Cortex of kidney (tissue), 1 donor: ENCODE measurements at places on chromosomes 1 and 21.

- no peak for DNase-seq
Measured at GRCh38 chr1:118335331-118335732, 150.3 kb upstream of the SPAG17 start.

GRCh38 chr1:182629499-182630096, 25.4 kb upstream of the RGS16 start:
- DNase-seq = no peak

DNA sequence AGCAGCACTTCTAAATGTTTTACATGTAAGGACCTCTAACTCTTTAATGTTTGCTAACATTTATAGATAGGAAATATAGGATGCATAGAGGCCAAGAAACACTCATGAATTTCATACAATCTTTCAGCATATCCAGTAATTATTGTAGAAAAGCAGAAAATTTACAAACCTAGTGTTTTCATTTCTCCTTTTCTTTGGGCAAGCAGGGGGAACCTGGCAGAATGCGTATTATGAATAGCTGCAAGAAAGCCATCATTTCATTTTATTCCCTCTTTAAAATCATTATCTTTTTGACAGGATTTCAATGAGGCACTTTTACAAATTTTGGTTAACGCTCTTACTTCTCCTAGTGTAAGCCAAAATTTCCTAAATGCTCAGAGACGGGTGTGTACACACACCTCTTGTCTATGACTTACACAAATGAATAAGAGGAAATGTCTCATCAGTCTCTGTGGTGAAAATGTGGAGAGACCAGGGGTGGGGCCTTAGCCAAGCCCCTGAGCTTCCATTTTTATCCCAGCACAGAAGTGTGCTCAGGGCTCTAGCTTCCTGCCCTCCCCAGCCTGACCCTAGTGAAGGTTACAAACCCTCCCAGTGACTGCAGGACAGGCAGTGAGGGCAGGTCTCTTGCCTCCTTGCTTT, 91.6 kb downstream of the LRRC8C start:
- DNase-seq = no peak

DNA sequence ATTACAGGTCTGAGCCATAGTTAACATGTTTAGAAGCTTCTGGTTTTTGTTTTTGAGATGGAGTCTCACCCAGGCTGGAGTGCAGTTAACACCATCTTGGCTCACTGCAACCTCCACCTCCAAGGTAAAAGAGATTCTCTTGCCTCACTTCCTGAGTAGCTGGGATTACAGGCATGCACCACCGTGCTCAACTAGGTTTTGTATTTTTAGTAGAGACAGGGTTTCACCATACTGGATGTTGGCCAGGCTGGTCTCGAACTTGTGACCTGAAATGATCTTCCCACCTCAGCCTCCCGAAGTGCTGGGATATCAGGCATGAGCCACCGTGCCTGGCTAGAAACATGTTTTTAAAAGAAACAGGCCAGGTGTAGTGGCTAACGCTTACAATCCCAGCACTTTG, 10.5 kb downstream of the NDUFS5 start:
- DNase-seq = no peak

- no peak for DNase-seq
Measured at GRCh38 chr1:207335695-207336363, 14.4 kb downstream of the CD55 start.

DNA sequence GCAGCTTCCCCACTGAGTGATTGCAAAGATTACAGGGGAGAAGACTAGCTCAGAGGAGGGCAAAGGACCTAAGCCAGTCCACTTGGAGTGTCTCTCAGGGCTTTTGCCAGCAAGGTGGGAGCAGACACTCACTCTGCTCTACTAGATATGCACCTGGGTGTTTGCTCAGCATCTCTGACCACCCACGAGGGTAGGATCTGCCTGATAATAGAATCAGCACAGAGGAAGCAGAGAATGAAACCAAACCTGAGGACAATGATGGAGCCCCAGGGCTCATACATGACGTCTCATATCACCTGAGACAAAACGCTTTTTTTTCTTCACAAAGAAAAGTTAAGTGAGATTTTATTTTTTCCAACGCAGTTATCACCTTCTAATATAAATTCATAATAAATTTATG, 79.4 kb downstream of the RRAGC start:
- DNase-seq = no peak

- no peak for DNase-seq
Measured at GRCh38 chr1:213135572-213135971, 84.5 kb downstream of the RPS6KC1 start.

GRCh38 chr1:172163498-172164215, 256.8 kb upstream of the C1orf105 start:
- no peak for DNase-seq

GRCh38 chr1:96981181-96981580, 259.6 kb downstream of the PTBP2 start:
- no peak for DNase-seq

DNA sequence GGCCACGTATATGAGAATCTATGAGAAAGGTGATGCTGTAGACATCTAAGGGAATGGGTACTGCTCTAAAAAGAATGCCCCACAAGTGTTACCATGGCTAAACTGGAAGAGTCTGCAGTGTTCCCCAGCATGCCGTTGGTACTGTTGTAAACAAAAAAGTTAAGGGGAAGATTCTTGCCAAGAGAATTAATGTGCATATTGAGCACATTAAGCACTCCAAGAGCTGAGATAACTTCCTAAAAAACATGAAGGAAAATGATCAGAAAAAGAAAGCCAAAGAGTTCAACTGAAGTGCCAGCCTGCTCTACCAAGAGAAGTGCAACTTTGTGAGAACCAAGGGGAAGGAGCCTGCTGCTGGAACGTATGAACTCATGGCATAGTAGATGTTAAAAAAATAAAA, 40.8 kb downstream of the PLPP3 start:
- DNase-seq = no peak

- DNase-seq = no peak
Measured at GRCh38 chr1:6343506-6344405, 49.8 kb downstream of the ACOT7 start.

GRCh38 chr1:95041491-95042165, 31.1 kb downstream of the ALG14 start:
- DNase-seq = no peak

GRCh38 chr1:66696771-66697170, 55.5 kb upstream of the DYNLT5 start:
- DNase-seq = no peak

GRCh38 chr1:76827066-76827465, 40.2 kb upstream of the ST6GALNAC5 start:
- no peak for DNase-seq

- DNase-seq = no peak
Measured at GRCh38 chr1:112906150-112906698, 49.8 kb downstream of the SLC16A1 start.

DNA sequence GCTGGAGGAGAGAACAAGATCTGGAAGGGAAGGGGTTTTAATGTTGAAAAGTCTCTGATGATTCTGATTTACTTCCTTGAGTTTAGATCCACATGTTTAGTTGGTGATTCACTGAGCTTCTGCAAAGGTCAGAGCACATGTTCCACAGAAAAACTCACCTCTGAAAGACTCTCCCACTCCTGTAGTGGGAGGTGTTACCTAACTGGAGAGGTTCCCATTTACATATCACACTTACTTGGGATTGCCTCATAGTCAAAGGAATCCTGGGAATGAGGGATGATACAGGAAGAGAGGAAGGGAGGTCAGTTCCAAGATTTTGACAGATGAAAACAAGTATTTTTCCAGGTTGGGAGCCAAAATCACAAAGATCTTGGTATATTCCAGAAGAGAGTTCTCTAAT, 2.7 kb upstream of the NTNG1 start:
- no peak for DNase-seq

- DNase-seq = no peak
Measured at GRCh38 chr1:226670073-226670472, 69.0 kb downstream of the ITPKB start.

- no peak for DNase-seq
Measured at GRCh38 chr1:244849189-244849866, 13.9 kb downstream of the COX20 start.

GRCh38 chr1:42926235-42926878, 32.3 kb downstream of the SLC2A1 start:
- no peak for DNase-seq

DNA sequence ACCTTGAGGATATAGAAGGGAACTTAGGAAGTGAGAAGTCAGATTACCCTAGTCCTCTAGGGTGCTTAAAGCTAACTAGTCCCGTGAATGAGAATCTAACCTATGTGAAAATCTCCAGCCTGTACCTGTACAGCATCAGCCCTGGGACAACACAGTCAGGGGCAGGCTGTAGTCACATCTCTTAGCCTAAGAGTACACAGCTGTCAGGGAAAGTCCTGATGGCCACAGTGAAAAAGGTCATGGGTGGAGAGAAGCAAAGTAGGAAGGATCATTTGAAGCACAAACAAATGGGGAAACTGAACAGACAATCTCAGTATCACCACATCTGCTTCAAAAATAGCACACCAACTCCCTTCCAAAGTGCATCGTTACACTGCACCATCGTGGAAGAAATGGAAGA, 11.7 kb downstream of the CTSK start:
- no peak for DNase-seq

DNA sequence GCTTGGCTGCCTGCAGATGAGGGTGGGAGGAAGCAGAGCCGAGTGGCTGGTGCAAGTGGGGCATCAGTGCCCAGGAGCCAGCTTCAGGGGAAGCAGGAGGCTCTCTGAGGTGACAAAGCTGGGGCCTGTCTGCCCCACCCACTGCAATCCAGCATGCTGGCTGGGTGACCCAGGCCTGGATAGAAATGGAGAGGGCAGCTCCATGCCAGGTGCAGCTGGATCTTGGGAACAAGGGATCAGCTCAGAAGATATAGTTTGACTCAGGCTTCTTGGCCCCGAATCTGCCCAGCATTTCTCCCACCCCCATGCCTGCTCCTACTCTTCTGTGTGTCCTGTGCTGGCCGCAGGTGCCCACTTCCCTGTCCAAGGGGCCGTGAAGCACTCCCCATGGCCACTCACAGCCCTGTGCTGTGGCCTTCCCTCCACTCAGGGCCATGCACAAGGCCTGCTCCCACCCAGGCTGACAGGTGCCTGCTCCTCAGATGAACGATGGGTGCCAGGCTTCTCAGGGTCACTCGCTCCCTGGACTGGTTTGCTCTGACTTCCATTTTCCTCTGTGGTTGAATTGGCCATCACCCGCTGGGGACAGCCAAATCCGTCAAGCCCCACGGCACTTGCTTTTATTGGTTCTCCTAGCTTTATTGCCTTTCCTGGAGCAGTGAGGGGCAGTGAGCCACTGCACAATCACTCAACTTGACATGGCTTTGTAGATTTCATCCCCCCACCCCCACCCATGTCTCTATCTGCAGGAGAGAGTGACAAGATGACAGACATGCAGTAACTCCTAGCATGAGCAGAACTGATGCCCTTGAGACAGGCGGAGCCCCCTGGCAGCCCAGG, 174.8 kb upstream of the VAMP3 start:
- DNase-seq = no peak

- no peak for DNase-seq
Measured at GRCh38 chr1:98119796-98120195, 199.0 kb upstream of the DPYD start.

- DNase-seq = no peak
Measured at GRCh38 chr1:200869753-200870391, 2.9 kb upstream of the GPR25 start.

- DNase-seq = no peak
Measured at GRCh38 chr1:170149241-170149640, 3.5 kb downstream of the NTMT2 start.

- no peak for DNase-seq
Measured at GRCh38 chr1:205450448-205450847, 5.4 kb downstream of the BLACAT1 start.

DNA sequence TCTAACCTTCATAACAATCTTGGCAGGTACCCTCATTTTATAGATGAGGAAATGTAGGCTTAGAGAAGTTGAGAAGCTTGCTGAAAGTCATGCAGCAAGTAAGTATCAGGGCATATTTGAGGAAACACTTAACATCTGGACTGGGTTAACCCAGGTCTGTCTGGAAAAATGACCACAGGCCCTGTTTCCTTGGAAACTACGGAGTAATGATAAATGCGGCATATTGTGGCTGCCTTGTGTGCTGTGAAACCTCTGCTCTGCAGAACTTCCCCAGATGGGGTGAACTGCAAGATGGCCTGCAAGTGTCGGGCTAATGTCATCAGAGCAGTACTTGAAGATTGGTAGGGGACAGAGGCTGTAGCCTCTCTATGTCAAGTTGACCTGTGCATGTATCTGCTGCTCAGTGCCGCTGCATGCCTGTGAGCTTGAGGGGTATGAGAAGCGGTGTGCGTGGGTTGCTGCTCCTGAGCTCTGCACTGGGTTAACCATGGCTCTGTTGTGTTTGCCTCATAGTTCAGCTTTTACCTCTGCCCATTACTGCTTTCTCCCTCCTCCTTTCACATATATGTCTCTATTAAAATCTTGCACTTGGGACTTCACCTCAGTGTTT, 83.1 kb downstream of the WDR3 start:
- no peak for DNase-seq
